ENCODE measurements at places on chromosomes 11 and 22. TPM values are rescaled to one million over a fixed set of nuclear protein-coding genes. Genes with fewer than 3 reads are reported as not detected.

DNA sequence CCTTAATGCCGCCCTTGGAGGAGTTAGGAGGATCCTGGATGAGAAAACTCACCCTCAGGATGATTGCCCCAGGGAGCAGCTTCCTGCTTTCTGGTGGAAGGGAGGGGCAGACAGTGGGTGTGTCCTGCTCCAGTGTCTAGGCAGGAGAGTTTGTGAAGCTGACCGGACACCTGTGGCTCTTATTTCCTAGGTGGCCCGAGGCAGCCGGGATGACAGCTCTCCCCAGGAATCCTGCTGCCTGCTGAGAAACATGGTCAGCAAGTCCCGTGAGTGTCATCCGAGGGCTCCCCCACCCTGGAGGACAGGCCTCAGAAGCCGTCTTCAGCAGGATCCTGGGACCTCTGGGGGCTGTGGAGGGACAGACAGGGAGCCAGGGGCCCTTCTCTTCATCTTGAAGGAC lies 50.4 kb downstream of the ST3GAL4 start:
- DNase-seq: peak; percentile 63

- peak; percentile 49 for DNase-seq
Measured at GRCh38 chr11:122634501-122634900, 21.0 kb upstream of the UBASH3B start.

GPR83 gene
- not detected for total RNA-seq

F2 gene
- total RNA-seq: not detected

SHANK3 gene
- total RNA-seq: 37.1 TPM

DNA sequence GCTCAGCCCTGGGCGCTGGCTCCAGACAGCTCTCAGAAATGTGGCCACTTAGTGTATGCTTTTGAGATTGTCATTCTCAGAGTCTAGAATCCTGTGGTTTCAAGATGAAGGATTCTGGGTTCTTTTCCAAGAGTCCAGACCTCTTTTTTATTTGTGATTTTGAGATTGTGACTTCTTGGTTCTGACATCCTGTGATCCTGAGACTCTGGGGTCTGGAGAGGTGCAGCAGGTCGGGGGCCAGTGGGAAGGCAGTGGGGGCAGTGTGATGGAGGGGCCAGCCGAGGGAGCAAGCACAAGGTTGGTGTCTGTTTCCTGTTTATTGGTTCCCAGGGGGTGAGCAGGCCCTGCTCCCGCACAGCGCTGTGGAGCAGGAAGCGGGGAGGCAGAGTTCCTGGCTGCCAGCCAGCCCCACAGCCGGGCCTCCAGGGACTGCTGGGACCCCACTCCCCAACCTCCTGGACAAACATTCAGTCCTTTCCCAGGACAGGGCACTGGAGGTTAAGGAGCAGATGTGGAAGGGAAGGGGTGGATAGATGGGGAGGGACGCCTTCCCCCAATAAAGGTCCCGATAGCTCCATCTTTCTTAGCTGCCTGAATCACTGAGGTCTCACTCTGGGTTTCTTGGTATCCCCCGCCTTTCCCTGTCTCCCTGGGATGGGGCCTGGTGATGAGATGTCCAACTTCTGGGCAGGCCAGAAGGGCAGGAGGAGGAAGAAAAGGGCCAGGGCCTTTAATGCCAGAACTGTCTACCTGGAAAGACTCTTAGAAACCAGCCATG lies 13.7 kb downstream of the ARHGEF17 start:
- DNase-seq: no peak

DNA sequence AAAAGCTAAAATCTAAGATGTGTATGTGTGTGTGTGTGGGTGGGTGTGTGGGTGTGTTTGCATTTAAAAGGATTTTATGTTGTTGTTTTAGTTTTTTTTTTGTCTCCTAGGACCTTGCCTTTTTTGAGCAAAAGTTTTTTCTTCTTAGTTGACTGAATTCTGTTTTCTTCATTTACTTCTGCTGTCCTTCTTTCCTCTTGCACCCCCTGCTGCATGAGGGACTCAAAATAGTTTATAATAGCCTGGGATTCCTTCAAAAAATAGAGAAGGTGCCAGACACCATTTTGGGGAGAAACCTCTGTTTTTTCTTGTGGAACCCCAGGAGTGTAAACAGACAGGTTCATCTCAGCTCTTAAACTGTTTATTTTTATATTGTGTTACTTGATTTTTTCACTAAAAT lies 817.7 kb downstream of the TBC1D22A start:
- no peak for DNase-seq

DNA sequence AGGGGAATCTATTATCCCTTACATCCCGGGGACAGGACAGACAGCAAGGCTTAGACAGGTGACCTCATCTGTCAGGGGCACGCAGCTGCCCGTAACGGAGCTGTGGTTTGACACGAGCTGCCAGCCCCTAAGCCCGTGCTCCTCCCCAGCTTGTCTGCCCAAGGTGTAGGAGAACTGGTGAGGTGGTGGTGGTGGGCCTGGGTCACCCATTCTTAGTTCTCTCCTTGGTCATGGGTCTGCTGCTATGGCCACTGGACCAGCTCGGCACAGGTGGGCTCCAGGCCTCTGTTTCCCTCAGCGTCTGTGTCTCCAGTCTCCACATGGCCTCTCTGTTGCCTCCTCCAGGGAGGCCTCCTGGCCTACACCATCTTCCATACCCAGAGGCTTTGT lies 5.4 kb downstream of the PARVG start:
- no peak for DNase-seq

DNA sequence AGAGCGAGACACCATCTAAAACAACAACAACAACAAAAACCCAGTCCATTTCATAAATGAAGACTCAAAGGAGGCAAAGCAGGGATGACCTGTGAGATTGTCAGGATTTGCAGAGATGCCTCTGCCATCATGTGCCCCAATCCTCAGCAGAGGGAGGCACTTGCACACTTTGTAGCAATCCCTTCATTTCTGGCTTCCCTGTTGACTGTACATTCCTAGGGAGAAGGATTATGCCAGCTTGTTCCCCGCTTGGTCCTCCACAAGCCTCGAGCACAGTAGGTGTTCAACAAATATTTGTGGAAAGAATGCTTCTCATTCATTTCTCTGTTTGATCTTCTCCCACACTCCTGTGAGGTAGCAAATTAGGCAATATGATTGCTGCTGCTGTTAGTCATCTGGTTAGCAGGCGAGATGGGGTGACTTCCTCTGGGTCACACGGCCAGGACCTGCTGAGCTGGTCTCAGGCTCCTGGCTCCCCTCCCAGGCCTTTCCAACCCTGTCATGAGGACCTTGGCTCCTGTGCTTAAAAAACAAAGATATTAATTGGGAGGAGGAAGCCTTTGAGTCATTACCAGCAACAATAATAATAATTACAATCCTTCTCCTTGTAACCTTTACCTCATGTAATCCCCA lies 34.1 kb downstream of the LIF start:
- DNase-seq: peak; percentile 81

- DNase-seq: no peak
Measured at GRCh38 chr11:113497066-113497910, 22.1 kb upstream of the DRD2 start.

DNA sequence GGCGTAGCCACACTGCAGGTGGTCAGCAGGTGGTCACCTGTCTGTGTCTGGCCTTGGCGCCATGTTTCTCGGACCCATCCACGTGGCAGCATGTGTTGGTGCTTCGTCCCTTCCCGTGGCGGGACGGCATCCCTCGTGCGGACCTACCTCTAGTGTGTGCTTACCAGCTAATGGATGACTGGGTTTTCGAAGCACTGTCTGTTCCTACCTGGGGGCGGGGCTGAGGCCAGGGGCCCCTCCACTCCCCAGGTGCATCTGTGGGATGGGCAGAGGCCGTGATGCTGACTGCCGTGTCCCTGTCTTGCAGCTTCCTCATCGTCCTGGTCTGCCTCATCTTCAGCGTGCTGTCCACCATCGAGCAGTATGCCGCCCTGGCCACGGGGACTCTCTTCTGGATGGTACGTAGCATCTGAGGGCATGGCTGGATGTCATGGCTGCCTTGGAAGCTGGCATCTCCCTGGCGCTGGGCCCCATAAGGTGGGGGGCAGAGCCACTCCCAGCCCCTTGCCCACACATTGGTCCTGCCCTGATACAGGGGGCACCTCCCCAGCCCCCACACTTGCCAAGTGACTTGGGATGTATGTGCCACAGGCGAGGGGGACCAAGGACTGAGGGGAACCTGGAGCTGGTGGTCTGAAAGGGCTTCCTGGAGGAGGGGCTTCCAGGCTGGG lies 82.9 kb downstream of the KCNQ1 start:
- DNase-seq: peak; percentile 41

DNA sequence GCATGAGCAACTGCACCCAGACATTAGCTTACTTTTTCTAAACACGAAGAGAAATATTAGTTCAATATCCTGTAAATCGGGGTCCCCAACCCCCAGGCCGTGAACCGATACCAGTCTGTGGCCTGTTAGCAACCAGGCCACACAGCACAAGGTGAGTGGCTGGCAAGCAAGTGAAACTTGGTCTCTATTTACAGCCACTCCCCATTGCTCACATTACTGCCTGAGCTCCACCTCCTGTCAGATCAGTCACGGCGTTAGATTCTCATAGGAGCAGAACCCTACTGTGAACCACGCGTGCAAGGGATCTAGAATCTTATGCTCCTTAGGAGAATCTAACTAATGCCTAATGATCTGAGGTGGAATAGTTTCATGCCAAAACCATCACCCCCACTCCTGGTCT lies 27.8 kb upstream of the DEPDC7 start:
- DNase-seq: no peak

GRCh38 chr11:115910379-115910778 lies 406.2 kb upstream of the CADM1 start:
- DNase-seq: no peak

GRCh38 chr22:37442537-37442936 lies 15.3 kb upstream of the ELFN2 start:
- no peak for DNase-seq

- DNase-seq: no peak
Measured at GRCh38 chr22:30705710-30706651, 11.3 kb downstream of the OSBP2 start.

- DNase-seq: no peak
Measured at GRCh38 chr11:18457450-18457849, 1.8 kb downstream of the LDHAL6A start.

DNA sequence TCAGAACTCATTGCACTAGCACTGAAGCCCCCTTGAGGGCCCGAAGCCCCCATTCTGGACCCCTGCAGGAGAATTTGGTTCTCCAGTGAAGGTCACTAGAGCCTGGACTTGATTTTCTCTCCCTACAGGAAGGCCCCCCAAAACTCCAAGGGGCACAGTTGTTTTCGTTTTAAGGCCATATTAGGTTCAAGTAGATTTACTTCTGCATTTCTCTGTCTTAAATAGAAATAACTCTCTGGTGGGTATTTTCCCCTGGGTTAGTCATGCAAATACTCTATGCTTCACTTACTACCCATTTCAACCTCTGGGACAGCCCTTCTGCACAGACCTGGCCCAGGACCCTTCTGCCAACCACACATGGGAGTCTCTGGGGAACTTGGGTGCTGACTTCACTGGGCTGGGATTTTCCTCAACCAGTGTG lies 41.6 kb downstream of the WEE1 start:
- no peak for DNase-seq

DNA sequence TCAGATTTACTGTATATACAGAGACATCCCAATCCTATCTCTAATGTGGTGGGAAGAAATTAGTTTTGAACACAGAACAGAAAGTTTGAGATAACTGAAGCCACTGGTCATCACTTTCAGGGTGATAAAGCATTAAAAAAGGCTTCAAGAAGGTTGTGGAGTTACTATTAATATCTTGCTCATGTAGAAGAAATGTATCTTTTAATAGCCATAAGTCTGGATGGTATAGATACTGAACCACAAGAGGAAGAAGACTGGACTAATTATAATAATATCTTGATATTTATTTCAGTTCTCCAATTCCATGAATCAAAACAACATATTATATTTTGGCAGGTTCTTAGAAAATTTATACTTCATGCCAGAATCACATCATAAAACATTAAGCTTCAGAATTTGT lies 137.1 kb downstream of the TMEM135 start:
- no peak for DNase-seq

GGTLC3 gene
- total RNA-seq: 0.57 TPM

GRCh38 chr11:3093281-3094191 lies 36.3 kb upstream of the CARS1 start:
- DNase-seq: no peak

KLHL35 gene
- total RNA-seq: 1.5 TPM

Measured in ureter (tissue), 1 donor.